AG09309 (cell line): ENCODE measurements at places on chromosomes 13 and 19.

DNA sequence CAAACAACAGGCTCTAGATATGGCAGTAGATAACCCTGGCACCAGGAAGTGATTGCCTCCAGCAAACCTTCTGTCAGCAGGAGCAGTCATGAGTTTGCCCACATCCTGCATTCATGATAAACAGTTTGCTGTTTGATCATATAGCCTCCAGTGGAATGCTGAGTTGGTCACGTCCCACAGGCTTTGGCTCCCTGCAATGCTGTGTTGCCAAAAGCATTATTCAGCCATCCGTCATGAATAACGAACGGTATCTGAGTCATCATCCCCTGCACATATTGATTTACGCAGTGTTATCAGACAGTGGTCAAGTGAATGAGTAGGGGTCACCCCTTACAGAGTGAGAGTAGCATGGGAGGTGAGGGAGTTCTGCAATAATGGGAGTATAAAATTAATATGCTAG, 21.9 kb upstream of the ZNF432 start:
- no peak for DNase-seq

- DNase-seq = no peak
Observed at GRCh38 chr19:15045506-15045905, 3.8 kb upstream of the CASP14 start.

- DNase-seq = no peak
Observed at GRCh38 chr13:109361562-109362289, 424.7 kb downstream of the IRS2 start.

GRCh38 chr13:45732916-45733315, 30.8 kb downstream of the CBY2 start:
- no peak for DNase-seq

- DNase-seq = no peak
Observed at GRCh38 chr13:79519255-79519654, 38.3 kb downstream of the NDFIP2 start.

DNA sequence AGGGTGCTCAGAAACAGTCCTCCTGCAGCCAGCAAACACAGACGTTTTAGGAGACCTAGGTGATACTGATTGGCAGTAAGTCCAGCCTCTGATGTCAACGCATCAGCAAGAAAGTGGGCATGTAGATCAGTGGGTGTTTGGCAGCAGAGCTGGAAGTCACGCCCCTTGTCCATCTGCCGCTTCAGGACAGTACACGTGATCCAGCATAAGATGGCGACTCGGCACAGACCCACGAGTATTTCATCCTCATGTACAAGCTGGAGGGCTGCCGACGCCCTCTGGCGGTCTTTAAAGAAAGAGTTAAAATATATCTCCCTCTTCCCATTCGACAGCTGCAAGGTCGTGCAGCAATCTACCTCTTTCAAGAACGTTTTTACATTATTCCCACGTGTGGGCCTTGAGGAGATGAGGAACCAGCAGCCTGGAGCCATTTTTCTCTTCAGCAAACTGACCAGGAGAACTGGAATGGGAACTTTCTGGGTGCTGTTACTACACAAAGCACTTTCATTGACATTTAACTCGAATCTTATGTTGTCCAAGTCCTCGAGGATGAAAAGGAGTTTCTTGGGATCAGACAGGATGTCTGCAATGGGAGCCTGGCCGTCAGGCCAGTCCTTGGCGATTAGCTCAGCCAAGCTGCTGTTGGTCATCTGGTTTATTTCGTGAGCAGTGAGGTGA, 22.3 kb downstream of the NLRP11 start:
- DNase-seq = peak; percentile 35

DNA sequence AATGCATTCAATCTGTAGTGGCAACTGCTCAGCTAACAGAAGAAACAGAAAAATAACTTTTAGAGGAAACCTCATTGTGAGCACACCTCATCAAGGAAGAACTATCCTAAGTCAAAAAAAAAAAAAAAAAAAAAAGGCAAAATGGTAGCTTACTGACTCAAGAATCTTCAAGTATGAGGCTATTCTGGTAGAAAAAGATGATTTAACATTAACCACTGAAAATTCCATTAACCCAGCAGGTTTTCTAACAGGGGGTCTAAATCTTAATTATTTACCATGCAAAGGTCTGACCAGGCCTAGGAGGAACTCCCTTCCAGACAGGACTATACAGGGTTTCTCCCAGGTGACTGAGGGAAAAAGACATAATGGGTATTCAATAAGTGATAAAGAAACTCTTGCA, 28.4 kb upstream of the ZNF83 start:
- no peak for DNase-seq

DNA sequence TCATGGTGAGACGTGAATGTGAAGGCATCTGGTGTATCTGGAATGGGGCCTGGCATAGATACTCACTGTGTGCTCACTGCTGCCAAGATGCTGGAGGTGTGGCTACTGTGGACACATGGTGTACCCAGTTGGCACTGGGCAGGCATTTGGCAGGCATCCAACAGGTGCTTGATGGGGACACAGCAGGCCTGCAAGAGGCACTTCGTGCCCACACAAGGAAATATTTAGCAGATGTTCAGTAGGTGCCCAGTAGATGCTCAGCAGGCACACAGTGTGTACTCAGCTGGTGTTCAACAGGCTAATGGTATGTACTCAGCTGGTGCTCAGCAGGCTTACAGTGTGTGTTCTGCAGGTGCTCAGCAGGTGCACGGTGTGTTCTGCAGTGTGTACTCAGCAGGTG, 14.2 kb downstream of the CRTC1 start:
- DNase-seq = no peak

GRCh38 chr19:17716309-17716929, 2.9 kb upstream of the MAP1S start:
- no peak for DNase-seq

GRCh38 chr13:52454459-52454819, 839 bp upstream of the CKAP2 start:
- DNase-seq = no peak

GRCh38 chr13:111661776-111662175, 341.3 kb downstream of the TEX29 start:
- no peak for DNase-seq

DNA sequence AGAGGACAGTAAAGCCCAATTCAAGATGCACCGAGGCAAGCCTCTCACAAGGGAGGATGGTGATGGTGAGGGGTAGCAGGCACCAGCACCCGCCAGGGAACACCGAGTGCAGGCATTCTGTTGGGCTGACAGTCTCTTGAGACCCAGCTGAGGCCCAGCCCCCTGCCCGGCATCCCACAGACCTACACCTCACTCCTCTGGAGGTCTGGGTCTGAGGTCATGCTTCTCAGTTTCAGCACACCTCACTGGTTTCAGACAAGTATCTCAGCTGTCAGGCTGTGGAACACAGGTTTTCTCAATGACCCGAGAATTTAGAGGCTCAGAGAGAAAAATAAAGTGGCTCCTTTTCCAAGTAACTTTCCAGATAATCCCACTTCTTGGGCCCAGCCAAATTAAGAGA, 27.7 kb upstream of the EPHX3 start:
- no peak for DNase-seq

- DNase-seq = no peak
Observed at GRCh38 chr13:66714795-66715194, 515.3 kb downstream of the PCDH9 start.

GRCh38 chr13:41019578-41020347, 647 bp upstream of the ELF1 start:
- no peak for DNase-seq
